ENCODE measurements at places on chromosomes 7 and 10.
A peak's percentile ranks its signal among the peaks of the same experiment; 100 is the strongest.

GRCh38 chr10:87713707-87714106, 54.0 kb downstream of the PAPSS2 start:
- no peak for DNase-seq

DNA sequence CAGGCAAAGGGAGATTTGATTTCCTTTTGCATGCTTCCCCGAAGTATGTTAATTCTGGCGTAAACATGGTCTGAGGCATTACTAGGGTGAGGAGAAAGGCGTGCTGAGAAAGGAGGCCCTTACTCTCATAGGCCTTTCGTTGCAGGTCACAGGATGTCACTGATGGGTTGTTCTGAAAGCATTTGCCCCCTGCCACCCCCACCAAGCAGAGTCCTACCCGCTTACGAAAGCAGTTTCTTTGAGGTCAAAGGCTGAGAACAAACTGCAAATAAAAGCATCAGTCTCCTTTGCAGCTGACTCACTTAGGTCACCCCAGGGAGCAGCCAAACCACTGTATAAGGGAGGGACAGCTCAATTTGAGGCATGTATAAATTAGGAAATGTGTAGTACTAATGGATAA, 57.1 kb downstream of the BPGM start:
- DNase-seq: no peak

DNA sequence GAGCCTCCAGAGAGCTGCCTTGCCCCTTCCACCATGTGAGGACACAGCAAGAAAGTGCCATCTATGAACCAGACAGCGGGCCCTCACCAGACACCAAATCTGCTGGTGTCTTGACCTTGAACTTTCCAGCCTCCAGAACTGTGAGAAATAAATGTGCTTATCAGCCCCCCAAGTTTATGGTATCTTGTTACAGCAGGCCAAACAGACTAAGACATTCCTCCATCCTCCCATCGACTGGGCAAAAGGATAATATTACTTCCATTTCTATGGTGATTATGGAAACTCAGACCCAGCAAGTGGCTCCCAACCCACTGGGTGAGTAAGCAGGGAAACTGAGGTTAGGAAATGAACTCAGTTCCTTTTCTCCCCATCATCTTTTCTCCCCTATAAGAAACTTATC, 288.4 kb downstream of the KCNMA1 start:
- DNase-seq: no peak

- DNase-seq: no peak
Observed at GRCh38 chr7:101686030-101686429, 56.9 kb upstream of the MYL10 start.

DNA sequence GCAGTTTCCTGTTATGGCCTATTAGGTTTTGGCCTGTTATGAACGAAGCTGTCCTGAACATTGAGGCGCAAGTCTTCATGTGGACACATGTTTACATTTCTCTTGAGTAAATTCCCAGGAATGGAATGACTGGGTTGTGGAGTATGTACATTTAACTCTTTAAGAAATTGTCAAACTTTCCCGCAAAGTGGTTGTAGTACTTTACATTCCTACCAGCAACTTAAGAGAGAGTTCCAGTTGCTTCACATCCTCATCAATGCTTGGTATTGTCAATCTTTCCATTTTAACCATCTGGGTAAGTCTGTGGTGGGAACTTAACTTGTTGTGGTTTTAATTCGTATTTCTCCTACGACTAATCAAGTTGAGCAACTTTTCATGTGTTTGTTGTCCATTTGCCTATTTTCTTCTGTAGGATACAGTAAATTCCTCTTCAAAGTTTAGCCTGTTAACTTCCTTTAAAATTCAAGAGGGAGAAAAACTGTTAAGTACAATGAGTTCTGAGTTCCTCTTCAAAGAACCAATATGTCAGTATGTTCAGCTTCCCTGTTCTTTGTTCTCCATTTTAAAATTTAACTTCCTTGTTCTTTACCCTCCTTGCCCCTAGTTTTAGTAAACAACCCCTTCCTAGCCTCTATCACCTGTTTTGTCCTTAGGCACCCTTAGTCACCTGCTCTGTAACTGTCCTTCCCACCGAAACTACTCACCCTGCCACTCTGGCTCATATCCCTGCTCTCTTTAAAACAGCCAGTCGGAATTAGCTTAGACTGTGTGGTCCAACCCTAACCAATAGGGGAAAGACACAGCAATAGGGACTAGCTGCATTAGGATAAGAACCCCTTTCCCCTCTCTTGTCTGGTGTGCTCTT, 74.0 kb downstream of the FAM241B start:
- peak; percentile 59 for DNase-seq

- no peak for DNase-seq
Observed at GRCh38 chr10:112844681-112845544, 105.1 kb upstream of the TCF7L2 start.

GRCh38 chr10:21047511-21047910, 150.4 kb upstream of the NEBL start:
- no peak for DNase-seq

GRCh38 chr7:52498366-52498765, 537.1 kb upstream of the POM121L12 start:
- no peak for DNase-seq

DNA sequence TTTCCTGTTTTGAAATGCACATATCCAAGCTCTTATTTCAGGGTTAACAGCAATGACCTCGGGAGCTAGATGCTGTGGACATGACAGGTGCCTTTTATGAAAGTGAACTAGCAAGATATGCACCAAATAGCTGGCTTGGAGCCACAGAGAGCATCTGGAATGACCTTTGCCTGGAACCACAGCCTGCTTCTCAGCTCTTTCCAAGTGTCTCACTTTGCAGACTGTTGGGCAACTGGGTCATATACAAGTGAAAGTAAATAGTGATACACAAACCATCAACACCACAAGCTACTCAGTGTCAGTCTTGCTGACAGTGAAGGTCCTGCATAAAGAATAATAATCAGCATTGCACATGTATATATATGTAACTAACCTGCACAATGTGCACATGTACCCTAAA, 183.5 kb downstream of the RNF133 start:
- DNase-seq: no peak

- no peak for DNase-seq
Observed at GRCh38 chr10:100736144-100736808, 9.1 kb upstream of the PAX2 start.

GRCh38 chr10:7610651-7611389, 55.9 kb downstream of the ITIH5 start:
- no peak for DNase-seq

- no peak for DNase-seq
Observed at GRCh38 chr10:12512332-12513002, 163.1 kb downstream of the CAMK1D start.

- peak; percentile 94 for DNase-seq
Observed at GRCh38 chr10:89301721-89302445, at the start of gene IFIT2. Gene IFIT2, plus strand, starts transcription at chr10:89302046. Its CDS starts 78 bp downstream, at chr10:89302124.

GRCh38 chr7:155951554-155952158, 139.4 kb upstream of the SHH start:
- no peak for DNase-seq

DNA sequence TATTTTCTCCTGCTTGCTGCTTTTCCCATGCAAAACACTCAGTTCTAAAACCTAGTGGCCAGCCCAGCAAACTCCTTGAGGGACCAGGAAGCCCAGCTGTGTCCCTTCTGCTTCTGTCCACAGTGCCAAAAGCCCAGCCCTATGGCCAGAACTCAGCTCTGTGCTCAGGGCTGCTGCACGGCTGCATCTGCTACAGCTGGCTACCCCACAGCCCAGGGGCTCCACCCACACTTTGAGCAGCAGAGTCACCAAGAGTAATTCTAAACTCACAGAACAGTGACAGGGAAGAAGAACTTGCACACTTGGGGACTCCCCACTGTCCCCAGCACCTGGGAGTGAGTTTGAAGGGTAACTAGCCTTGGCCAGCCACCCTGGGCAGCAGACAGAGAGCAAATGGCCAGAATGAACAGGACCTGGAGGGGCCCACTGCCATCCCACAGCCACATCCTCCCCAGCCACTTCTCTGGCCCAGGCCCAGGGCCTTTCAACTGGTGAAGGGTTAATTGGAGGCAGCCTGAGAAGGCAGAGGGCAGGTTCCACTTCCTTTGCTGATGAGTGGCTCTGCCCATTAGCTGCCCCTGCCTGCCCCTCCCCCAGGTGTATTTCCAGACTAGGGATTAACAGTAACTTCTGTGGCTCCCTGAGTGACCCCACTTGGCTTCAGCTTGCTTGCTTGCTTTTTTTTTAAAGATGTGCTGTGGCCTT, 28.1 kb upstream of the TRIM8 start:
- DNase-seq: no peak

DNA sequence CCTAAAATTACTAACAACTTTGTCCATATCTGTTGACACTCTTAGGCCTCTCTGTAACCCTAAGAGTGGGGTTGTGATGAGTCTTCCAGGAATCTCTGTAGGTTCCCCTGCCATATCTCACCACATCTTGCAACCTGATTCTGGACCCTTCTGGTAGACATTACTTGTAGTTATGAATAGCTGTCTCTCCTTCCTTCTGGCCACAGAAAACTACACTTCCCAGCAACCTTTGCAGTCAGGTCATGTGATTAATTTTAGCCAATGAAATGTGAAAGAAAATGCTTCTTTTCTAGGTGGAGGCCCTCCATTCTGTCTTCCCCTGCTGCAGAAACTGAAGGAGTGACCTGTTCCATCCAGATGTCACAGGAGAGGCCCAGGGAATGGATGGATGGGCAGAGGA, 147.6 kb upstream of the AOAH start:
- DNase-seq: no peak

DNA sequence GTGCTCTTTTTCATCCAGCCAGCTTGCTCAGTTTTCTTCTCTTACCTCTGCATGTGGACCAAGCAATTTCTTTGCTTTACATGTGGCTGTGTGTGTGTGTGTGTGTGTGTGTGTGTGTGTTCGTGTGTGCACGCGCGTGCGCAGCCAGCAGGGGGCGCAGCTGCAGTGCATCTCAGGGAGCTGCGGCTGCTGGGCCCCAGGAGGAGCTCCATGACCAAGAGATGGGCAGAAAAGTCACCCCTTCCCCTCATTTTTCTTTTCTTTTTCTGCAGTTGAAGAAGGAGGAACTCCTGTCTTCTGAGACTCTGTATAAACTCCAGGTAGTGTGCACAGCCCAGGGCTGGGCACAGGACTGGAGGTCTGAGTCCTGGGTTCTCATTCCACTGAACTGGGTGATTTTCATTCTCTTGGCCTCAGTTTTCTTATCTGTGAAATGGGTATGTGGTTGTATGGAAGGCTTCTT, 41.8 kb downstream of the BLNK start:
- DNase-seq: peak; percentile 88

- no peak for DNase-seq
Observed at GRCh38 chr7:155203059-155203881, 94.4 kb upstream of the INSIG1 start.

- DNase-seq: no peak
Observed at GRCh38 chr10:770975-771374, 81.5 kb upstream of the DIP2C start.

DNA sequence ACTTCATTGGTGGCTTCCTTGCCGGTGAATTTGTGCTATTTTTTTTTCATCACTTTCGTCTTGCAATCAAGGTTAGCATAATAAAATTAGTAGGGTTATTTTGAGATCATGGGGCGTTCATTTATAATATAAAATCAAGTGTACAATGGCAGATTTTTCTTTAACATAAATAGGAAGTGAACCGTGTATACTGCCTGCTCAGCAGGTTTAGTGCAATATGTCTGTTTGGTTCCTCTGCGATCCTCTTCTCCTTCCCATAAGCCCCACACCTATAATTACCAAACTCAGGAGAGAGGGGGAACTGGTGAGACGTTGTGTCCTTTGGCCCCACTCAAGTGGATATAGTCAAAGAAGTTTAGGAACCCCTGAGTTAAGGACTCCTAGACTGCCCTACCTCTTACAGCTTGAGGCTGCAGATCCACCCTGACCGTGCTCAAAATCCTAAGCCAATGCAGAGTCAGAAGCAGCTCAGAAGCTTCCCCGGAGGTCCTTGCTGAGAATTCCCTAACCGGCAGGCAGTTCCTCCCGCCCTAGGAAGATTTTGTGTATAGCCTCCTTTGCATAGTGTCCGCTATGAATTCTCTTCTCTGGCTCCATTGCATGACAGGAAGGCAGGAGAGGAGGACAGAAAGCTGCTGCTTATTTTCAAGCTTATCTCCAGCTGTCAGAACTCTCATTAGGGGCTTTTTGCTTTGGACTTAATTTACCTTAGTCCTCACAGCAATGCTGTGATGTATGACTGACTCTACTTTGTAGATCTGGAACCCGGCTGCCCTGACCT, 41.5 kb downstream of the PYROXD2 start:
- DNase-seq: no peak

- no peak for DNase-seq
Observed at GRCh38 chr7:100675105-100675451, 1.5 kb downstream of the GNB2 start.

DNA sequence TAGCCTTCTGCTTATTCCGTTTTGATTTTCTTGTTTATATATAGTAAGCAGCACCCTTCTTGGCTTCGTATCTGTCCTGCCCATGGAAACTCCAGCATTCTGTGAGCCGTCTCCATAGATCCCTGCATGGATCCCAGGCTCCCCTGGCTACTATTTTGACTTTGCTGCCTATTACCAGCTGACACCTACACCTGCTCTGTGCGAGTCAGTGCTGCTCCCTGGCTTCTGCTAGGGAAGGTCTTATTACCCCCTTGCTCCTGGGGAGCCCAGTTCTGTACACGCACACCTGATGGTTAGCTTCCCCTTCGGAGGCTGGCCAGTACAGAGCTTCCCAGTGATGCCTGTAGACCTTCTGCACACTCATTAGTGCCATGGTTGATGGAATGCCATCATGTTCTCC, 35.4 kb downstream of the NACAD start:
- no peak for DNase-seq

DNA sequence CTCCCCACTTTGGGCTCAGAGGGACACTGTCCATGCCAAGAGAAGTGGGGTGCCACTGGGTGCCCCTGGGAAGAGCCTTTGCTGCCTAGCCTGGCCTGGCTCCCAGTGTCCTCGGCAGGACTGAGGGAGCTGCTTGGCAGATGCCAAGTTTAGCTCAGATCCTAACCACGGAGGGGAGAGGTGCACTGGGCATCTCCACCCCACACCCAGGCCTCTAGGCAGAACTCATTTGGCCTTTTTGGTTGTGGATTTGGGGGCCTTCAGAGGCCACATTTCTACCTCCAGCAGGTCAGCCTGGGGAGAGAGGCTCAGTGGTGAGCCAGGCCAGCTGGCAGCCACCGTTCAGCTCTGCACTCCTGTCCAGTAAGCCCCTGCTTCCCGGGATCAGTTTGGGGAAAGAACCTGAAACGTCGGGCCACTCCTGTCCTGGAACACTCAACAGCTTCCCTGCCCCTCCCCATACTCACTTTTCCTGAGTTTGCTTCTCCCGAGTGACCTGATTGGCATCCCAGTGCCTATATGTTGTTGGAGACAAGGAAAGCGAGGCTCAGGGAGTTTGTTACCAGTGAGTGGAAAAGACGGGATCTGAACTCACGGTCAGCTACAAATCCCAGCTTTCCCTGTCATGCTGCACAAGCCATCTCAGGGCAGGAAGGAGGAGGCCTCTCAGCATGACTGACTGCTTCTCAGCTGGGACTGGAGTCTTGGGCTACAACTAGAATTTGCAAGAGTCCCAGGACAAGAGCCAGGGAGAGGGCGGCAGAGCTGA, 11.2 kb upstream of the CXCL12 start:
- DNase-seq: no peak

Data from suppressor macrophage treated with lipopolysaccharide for 4 hours (primary cell).